ENCODE measurements at places on chromosomes 12 and 14. TPM values are rescaled to one million over a fixed set of nuclear protein-coding genes. Genes with fewer than 3 reads are reported as not detected.

The TEAD4 gene
- total RNA-seq, result 0.68 TPM

The TOMM20L gene
- not detected for total RNA-seq

DNA sequence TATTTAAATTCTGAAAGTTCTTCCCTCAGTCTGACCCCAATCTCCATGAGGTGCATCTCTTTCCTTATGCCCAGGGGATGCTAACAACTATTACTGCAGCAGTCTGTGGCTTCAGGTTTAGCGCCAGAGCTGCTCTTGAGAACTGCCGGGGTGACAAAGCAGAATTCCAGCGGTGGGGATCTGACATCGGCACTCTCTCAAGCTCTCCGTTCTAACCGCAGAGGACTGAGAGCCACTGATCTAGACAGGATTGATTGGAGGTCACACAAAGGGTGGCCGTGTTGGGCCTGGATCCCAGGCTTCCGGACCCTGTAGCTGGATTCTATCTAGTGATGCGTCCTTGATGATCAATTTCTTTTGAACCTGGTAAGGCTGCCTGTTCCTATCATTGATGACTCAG is 155.6 kb upstream of the TMEM132C start:
- no peak for DNase-seq

DNA sequence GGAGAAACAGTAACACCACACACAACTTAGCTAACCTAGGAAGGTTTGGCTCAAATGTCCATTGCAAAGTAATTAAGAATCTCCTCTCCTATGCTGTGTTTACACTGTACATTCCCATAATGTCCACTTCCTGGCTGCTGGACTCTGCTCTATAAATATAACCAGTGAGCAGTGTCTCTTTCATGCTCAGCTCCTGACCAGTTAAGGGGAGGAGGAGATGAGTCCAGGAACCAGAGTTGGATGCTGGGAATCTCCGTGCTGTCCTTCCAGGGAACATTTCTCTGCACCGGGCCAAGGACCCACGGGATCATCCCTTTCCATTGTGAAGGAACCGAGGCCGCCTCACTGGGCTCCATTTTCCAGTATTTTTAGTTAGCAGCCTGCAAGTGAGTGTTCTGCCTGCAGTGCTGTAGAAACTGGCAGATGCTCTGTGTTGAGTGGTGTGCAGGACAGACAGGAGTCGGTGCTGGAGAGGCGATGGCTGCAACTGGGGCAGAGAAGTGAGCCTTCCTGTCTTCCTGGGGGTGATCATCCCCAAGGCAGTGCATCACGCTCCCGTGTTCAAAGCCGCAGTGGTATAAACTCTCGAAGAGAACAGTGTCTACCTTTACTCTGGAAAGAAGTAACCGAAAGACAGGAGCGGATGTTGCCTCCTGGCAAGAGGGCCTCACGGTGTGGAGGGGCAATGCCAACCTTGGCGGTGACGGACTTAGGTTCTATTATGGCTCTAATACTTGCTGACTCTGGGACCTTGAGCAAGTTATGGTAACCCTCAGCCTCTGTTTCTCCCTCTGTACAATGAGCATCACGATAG is 195.5 kb downstream of the CACNA1C start:
- no peak for DNase-seq

DNA sequence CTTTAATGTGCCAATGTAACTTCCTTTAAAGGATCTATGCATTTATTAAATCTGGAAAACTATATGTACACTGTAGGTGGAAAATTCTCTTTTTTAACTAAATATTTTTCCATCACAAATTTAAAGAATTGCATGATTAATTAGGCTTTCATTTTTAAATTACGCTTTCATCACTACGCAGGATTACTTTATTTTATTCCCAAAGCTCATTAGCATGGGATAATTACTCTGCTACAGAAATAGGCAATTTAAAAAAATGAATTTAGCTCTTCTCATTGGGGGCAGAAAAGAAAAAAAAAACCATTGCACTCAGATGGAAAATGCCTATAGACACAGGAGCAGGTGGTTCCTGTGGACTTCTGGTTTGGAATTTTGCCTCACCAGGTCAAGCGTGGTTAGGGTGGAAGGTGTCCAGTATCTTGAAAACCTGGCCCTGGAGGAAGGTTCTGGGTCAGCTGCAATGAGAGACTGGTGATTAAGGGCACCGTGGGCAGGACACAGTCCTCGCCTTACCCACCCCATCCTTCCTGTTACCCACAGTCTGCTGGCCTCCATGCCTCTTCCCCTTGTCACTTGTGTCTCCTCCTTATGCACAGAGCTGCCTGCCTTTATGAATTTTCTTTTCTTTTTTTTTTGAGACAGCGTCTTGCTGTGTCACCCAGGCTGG is 17.3 kb upstream of the RIN3 start:
- no peak for DNase-seq

DNA sequence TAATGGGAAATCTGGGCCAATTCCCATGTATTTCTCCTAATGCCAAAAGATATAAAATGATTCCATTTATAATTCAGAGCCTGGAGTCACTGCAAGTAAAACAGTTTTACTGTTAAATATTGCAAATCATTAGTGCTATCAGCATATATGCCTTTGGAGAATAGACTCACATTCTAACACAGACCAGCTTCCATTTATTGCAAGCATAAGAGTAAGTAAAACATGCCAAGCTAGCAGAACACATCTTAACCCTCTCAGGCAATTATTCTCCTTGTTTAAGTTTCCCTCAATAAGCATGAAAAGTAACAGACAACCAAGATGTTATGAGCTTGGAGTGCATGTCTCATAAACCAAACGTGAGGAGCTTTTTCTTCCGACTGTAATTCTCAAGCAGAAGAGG is 173.9 kb upstream of the GRIP1 start:
- DNase-seq, result no peak

DNA sequence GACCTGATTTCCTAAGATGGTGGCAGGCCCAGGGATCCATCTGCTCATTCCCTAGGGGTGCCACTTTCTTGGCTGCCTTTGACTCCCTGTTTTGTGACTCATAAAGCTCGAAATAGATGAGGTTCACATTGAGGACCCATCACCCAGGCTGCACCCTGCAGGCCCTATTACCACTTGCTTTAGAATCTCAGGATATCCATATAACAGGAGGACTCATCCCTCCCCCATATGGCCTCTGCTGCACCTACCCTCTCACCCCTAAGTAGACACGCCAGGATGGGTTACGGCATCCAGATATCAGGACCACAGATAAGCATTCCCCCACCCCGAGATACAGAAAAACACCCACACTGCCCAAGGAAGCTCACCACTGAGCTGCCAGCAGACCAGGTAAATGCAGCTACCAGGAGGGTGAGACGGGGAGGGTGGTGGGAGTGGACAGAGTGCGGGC is 155.7 kb downstream of the DPF3 start:
- peak; percentile 5 for DNase-seq

The GLIPR1L2 gene
- 0.35 TPM for total RNA-seq

The FOXN4 gene
- total RNA-seq, result not detected

The COCH gene
- total RNA-seq, result 0.38 TPM

The B4GALNT3 gene
- total RNA-seq, result 0.68 TPM

DNA sequence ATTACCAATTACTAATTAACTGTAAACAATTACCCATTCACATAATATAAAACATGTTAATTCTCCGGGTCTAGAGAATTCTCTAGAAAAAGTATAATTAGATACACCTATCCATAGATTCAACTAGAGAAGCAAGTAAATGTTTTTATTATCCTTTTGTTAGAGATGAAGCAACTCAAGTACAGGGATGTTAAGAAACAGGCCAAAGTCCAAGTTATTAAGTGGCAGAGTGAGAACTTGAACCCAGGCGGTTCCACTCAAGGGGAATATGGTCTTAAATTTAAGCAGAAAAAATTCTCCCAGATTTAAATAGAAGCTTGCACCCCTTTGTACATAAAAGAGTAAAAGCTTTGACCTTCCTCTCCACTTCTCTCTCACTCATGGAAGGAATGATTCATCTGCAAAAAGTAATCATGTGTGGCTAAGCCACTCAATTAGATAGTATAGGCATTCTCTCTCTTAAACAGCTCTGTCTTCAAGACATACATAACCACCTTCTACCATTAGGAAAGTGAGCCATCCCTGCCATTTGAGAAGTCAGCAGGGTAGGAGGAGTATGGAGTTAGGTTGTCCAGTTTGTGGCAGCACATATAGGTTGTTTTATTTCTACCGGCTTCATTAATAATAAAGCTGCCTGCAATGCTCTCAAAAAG is 34.1 kb downstream of the ERGIC2 start:
- DNase-seq, result no peak

The BDKRB2 gene
- not detected for total RNA-seq

The ENDOU gene
- not detected for total RNA-seq

GRCh38 chr12:94405413-94406116 is 54.1 kb downstream of the CEP83 start:
- no peak for DNase-seq

The CLEC12A gene
- total RNA-seq, result 0.65 TPM

- DNase-seq, result no peak
Observed at GRCh38 chr12:63070709-63071108, 80.3 kb downstream of the AVPR1A start.

DNA sequence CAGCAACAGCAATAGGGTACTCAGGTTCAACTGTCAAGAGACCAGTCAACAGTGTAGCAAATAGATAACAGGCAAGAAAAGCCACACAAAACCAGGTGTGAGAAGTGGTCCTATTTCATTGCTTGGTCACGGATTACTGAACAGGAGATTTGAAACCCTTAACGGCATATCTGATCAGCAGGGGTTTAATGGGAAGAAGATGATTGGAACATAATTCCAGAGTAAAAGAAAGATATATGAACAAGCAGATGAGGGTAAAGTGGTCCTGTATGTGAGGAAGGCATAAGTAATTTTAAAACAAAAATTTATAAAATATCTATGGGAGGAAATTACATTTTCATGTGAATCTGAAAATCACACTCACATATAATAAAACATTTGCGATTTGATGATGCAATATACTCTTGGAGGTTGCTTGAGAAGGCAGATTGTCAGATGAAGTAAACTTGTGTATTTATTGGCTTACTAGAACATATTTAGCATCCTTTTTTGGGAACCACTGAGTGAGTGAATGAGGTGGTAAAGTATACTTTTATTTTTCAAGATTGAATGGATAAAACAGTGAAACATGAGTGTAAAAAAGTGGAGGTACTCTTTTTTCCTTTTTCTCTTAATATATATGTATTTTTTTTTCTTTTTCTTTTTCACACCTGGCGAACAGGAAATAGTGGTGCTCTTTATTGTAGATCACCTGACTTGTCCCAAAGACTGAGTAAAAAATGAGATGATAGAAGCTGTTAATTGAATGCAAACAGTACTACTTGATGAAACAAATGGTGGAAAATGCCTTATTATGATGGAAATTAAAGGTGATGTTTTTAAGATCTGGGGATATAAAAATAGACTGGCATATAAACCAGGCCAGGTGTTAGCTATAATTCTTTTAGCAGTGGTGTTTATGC is 21.6 kb upstream of the SDR39U1 start:
- no peak for DNase-seq

- no peak for DNase-seq
Observed at GRCh38 chr14:76267322-76268046, 108.5 kb upstream of the ESRRB start.

DNA sequence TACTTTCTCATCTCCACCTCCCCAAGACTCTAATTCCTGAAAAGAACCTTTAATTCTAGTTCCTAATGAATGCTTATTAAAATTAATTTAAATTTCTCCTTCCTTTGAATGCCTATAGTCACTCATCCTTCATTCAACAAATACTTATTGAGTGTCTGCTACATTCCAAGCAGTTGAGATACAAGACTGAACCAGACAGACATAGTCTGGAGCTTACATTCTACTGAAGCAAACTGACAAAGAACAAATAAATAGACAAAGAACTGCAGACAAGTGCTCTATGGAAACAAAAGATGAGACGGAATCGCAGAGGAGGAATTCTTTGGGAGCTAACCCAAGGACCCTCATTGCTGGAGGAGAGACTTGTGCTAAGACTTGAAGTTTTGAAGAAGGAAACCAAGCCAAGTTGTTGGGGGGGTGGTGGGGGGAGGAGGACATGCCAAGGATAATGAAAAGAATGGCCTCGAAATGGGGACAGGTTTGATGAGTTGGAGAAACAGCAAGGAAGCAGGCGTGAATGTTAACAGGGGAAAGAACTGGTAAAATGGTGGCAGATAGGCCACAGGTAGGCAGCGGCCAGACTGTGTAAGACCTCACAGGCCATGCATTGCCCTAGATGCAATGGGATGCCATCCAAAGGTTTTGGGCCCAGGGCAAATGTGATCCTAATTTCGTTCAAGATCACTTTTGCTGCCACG is 9.7 kb upstream of the TDG start:
- DNase-seq, result no peak

The ADAM21 gene
- not detected for total RNA-seq

DNA sequence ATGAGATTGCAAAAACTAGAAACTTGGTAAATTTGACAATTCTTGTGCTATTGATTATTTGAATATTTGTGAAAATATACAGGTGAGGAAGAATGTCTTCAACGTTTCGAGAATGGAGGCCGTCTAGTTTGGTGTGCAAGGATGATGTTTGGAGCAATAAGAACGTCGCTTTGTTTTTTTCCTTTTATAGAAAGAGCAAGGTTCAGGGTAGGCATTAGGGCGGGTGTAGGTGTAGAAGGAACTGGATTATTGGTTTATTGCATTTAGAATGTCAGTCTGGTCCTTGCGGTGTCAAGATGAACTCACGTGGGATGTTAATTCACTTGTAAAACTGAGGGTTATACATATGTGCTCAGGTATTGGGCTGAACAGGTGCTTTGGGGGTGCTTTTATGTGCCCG is 1.1 kb downstream of the RPS26 start:
- DNase-seq, result no peak

- DNase-seq, result no peak
Observed at GRCh38 chr14:26597589-26598080, at the start of gene NOVA1. Gene NOVA1, minus strand, starts transcription at chr14:26598033. Its CDS starts 597 bp downstream, at chr14:26597436.

- no peak for DNase-seq
Observed at GRCh38 chr14:94373708-94374107, 14.7 kb downstream of the SERPINA1 start.

The ATF7 gene
- total RNA-seq, result 24.0 TPM

- DNase-seq, result no peak
Observed at GRCh38 chr14:95758331-95758730, 44.4 kb upstream of the TCL1A start.

DNA sequence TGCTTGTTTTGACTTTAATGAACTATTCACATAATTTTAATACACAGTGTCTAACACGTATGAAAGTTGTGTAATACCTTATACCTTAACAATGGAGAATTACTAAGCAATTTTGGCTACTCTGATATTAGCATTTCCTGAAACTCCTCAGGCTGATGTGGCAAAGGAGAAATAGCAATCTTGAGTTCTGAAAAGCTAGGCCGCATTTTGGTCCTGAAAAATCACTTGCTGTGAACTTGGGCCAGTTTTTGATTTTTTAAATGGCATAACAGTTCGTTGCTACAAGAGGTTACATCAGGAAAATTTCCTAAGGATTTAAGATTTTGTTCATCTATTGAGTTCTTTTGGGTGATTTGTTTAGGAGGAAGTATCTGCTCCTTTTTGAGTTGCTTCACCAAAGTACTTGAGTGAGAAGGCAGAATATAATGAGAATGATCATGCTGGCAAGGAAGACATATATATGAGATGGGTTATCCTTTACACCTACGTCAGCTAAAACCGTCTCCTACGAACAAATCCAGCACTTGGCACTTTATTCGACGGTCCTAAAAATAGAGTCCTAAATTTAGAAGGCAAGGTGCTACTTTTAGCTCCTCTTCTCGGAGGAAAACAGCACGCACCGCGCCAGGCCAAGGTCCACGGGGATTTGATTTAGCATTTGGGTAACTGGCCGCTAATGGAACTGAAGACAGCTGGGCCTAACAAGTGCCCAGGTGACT is 32.2 kb downstream of the MIA2 start:
- no peak for DNase-seq

- DNase-seq, result no peak
Observed at GRCh38 chr14:85535991-85536832, 6.3 kb downstream of the FLRT2 start.

The RNASE3 gene
- not detected for total RNA-seq

The HCAR2 gene
- not detected for total RNA-seq
